Sigmoid colon (tissue), 7 donors: ENCODE measurements at places on chromosomes 5 and 9. TPM values are rescaled to one million over a fixed set of nuclear protein-coding genes. Genes with fewer than 3 reads are reported as not detected.

GRCh38 chr9:37602817-37603216 lies 10.4 kb upstream of the TOMM5 start:
- DNase-seq, result no peak

DNA sequence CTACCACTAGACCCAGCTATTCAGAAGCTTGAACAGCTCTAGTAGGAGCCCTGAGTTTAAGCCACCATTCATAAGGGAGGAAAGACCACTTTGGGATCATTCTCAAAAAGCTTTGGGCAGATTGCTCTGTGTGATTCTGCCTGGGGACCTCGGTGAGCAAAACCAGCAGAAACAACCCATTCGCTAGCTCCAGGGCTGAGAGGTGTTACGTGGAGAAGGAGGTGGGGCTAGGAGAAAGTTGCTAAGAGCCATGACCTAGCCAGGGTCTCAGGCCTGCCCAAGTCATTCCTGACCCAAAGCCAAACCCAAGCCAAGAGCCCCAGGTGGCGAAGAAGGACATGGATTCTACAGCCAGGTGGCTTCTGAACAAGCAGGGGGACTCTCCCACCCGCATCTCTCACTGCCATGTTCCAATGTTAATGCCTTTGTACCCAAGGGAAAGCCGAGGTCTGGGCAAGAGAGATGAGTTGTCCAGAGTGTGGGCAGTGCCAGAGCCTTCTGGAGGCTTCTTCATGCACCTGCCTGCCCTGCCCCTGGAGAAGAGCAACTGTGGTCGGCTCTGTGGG lies 4.0 kb upstream of the BARHL1 start:
- no peak for DNase-seq

DNA sequence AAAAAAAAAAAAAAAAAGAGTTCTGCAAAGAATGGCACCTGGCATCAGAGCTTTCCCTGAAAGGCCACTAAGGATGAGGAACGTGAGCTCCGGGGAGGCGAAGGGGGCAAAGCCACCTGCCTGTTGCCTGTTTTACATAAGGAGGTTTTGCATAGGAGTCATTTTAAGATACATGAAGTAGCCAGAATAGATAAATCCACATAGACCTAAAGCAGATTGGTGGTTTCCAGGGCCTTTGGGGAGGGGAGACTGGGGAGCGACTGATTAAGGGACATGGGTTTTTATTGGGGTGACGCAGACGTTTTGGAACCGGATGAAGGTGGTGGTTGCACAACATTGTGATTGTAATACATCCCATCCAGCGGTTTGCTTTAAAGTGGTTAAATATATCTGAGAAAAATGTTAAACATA lies 7.1 kb downstream of the NEK6 start:
- no peak for DNase-seq

GRCh38 chr5:59460368-59461153 lies 433.0 kb downstream of the PDE4D start:
- DNase-seq, result no peak

Gene PCDHA6
- 2.2 TPM for total RNA-seq
